HuH-7.5 (cell line): ENCODE measurements at places on chromosomes 11 and 22.

GRCh38 chr11:46435679-46436078 lies 44.1 kb upstream of the CHRM4 start:
- DNase-seq, result no peak

DNA sequence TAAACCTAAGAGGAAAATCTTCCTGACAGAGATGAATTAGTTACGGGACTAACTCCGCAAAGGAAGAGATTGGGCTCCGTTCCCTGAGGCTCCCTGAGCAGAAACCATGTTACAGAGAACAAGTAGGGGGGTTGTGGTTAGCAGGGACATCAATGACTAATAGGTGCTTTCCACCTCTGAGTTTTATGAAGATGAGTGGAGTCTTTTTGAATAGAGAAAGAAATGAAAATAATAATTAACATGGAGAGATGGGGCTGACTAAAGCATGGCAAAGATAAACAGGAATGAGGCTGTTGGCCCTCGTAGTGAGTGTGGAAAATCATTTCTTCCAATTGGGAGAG lies 47.5 kb upstream of the PICALM start:
- DNase-seq, result no peak

DNA sequence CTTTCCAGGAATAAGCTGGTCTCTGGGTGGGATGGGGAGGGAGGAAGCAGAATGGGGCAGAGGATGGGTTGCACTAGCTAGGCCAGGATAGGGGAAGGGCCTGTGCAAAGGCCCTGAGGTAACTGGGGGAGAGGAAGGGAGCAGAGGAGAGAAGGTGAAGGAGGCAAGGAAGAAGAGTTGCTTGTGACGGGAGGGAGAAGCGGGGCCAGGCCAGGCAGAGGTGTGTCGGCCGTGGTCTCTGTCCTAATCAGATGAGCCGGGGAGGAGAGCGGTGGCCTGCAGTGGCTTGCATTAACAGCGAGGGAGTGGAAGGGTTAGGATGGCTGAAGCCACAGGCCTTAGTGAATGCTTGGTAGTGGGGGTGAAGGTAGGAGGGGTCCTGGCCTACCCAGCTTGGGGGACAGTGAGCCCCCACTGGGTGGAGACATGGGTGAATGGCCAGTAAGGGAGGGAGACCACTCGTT lies 6.0 kb upstream of the DERL3 start:
- DNase-seq, result no peak

DNA sequence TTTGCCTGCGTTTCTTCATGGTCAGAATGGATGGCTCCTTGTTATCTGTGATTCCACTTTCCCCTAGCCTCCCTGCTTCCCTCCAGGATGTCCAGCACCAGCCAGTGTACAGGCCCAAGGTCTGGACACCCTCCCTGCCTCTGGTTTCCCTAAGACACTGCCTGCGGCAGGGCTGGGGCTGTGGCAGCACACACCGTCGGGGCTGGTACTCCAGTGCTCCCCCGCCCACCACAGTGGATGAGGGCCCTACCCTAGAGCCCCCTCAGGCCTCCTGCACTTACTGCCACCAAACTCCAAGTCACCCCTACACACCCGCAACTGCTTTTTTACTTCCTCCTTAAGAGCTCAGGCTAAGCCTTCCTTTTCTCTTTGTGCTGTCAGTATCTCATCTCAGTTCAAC lies 28.9 kb downstream of the ZNF214 start:
- DNase-seq, result no peak

- DNase-seq, result no peak
These were observed 26.7 kb downstream of the TMEM184B start for GRCh38 chr22:38246046-38246658.

DNA sequence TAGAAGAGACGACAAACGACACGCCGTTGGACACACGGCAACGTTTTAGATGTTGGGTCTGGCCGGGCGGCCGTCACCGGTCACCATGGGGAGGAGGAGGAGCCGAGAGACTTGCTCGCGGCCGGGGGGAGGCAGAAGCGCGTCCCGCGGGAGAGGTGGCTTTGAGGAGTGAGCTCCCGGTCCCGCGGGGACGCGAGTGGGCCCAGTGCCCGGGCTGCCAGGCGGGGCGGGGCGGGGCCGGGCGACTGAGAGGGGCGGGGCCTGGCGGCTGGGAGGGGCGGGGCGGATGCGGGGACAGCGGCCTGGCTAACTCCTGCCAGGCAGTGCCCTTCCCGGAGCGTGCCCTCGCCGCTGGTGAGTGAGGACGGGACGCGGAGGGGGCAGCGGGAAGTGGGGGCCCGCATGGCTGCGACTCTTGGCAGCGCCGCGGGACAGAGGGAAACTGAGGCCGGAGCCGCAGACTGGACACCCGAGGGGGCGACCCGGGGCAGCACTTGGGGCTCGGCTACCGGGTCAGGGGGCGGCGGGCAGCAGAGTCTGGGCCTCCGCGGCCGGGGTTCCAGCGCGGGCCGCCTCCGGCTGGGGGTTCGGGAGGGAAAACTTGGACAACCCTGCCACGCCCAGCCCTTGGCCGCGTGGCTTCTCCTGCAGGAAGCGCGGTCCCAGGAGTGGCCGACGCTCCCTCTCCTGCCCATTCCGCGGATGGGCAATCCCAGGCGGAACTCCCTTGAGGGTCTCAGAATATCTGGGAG lies at the start of gene TSPO:
TSPO (plus strand) TSS at position 309 of the 752 bp plus-strand sequence. CDS start 7,680 bp downstream, outside the sequence.
- DNase-seq, result peak; percentile 52

DNA sequence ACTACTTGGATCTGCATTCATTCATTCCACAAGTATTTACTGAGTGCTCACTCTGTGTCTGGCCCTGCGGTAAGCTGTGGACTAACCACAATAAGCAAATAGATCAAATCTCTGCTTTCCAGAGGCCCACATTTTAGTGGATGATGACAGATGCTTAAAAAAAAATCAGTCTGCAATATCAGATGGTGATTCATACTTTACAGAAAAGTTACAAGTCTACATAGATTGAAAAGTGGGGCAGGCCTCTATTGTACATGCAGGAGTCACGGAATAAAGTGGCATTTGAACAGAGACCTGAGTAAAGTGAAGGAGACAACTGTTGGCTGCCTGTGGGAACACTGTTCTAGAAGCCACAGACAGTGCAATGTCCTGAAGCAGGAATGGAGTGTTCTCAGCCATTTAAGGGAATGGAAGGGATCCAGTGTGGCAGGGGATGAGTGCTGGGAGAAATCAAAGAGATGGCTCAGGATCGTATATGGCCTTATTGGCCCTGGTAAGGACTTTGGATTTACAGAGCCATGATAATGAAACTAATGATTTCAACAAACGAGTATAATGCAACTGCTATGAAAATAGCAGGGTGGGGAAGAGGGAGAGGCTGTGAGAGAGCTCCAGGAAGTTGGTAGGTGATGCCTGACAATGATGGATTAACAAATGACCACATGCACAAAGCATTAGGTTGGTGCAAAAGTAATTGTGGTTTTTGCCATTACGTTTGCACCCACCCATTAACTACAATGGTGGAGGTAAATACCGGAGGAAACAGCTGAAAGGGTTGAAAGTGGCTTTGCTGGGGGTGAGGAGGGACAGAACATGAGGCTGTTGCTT lies 31.1 kb downstream of the TMEM45B start:
- DNase-seq, result no peak

- no peak for DNase-seq
These were observed 78.3 kb downstream of the CTTN start for GRCh38 chr11:70476669-70477068.

- no peak for DNase-seq
These were observed 85.6 kb upstream of the VPREB1 start for GRCh38 chr22:22158965-22159364.

DNA sequence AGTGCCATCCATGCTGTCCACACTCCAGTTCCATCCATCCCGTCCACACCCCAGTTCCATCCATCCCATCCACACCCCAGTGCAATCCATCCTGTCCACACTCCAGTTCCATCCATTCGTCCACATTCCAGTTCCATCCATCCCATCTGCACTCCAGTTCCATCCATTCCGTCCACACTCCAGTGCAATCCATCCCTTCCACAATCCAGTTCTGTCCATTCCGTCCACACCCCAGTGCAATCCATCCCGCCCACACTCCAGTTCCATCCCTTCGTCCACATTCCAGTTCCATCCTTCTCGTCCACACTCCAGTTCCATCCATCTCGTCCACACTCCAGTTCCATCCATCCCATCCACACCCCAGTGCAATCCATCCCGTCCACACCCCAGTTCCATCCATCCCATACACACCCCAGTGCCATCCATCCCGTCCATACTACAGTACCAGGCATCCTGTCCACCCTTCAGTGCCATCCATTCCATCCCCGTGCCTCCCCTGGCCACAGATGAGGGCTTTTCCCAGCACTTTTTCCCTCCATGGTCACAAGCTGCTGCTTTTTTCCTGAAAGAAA lies 704.0 kb downstream of the BRD1 start:
- DNase-seq, result no peak

DNA sequence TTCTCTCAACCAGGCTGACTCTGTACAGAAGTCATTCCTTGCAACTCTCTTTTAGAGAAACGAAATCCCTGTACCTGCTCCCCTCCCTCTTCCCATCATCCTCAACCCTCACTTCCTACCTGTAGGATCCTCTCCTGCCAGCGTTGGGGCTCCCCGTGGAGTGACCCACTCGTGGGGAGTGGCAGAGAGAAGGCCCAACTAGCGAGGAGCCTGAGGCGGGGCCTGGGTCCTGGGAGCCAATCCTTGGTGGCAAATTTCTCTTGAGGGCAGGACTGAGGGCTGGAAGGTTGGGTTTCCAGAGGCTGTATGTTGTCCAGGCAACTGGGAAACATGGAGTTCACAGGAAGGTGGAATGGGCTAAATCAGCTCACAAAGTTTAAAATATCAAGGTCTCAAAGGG lies 10.4 kb downstream of the NHERF4 start:
- peak; percentile 38 for DNase-seq

DNA sequence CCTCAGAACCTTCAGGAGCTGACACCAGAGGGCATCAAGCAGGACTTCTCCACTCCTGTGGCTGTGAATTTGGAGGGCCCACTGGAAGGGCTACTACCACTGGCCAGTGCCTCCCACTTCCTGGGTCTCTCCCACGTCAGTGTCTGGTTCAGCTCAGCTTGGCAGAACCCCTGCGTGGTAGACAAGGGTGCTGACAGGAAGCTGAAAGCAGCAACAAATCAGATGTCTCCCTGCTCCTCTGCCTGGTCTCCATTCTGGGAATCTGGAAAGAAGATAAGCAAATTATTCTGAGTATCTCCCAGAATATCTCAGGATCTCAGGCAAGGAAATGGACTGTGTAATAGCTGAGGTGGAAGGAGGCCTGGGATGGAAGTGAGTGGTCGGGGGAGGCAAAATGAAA lies 61.5 kb downstream of the TMPRSS5 start:
- no peak for DNase-seq

DNA sequence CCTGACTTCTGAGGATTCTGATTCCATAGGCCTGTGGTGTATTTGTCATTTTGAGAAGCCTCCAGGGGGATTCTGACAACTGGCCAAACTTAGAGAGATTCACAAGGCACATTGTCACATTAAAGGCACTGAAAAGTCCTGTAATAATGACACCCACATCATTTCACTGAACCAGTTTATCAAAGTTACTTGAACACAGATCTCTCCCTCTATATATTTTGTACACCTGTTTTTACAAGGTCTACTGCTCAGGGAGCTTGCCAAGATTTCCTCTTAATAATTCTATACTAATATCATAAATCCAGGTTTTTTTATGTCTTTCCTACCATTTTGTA lies 50.0 kb downstream of the LRRC74B start:
- no peak for DNase-seq

DNA sequence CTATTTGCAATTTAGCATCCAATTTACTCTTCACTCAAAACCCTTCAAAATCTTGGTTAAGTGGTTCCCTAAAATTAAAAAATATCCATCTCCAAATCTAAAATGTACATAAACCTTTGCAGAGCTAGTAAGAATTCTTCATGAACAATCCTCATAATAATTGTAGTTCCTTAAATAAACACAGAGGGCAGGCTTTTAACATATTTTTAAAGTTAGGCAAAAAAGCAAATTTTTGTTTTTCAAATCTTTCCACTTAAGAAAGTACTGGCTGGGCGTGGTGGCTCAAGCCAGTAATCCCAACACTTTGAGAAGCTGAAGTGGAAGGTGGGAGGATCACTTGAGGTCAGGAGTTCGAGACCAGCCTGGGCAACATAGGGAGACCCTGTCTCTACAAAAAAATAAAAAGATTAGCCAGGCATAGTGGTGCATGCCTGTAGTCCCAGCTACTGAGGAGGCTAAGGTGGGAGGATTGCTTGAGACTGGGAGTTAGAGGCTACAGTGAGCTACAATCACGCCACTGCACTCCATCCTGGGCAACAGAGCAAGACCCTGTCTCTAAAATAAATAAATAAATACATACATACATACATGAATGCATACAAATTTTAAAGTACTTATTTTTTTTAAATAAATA lies 25.1 kb upstream of the PLAAT3 start:
- DNase-seq, result no peak

DNA sequence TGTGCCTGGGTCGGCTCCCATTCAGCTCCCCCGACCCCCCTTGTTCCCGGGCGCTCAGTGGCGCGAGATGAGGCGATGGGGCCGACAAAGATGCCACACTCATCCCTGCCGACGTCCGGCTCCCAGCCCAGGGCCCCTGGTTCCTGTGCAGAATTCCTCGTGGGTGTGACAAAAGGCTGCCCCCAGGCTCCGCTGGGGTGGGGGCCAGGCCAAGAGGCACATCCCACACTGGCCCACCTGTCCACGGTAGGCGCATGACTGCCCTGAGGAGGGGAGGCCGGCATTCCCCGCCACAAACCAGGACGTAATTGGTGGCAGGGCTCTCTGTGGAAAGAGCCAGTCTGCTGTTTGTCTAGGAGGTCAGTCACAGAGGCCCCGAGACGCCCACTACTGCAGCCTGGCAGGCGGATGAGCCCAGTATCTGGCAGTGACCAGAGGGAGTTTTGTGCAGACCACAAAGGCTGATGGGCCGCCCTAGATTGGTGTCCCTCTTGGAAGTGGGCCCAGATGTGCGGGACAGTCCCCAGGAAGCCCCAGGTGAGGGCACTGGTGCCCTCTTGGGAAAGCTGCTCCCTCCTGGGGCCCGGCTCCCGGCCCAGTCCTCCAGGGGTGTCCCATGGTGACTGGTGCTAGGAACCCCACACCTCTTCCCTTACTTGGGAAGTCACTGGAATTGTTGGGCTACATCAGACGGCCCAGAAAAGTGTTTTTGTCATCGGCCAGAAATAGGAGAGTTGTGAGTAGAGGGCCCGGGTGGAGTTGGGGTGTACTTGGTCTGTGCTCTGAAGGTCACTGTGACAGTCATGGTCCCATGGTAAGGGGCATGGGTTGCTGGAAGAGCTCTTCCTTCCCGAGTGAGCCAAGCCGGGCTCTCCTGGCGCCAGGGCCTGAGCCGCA lies 5.8 kb downstream of the CCND1 start:
- no peak for DNase-seq

GRCh38 chr11:114848027-114848426 lies 169.7 kb downstream of the NXPE2 start:
- no peak for DNase-seq

DNA sequence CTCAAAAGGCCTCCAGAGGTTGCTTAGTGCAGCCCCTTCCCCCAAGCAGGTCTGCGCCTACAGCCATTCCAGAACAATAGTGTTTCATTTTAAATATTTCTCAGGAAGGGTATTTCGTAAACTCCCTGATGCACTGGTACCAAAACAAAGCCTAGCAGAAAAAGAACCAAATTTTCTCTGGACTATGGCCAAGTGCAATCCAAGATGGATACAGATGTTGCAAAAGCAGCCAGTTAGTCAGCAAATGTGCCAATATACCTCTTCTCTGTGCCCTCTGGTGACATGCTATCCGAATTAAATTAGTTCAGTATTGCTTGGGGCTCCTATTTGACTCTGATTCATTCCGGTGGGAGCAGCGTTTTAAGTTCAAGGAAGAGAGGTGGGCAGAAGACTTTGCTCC lies 247.8 kb downstream of the NTM start:
- no peak for DNase-seq

- no peak for DNase-seq
These were observed 45.9 kb upstream of the ARHGAP32 start for GRCh38 chr11:129237880-129238638.

- peak; percentile 81 for DNase-seq
These were observed 1.0 kb downstream of the SYT12 start for GRCh38 chr11:67023957-67024353.
